ENCODE measurements at places on chromosomes 4 and X.
A peak's percentile ranks its signal among the peaks of the same experiment; 100 is the strongest.

DNA sequence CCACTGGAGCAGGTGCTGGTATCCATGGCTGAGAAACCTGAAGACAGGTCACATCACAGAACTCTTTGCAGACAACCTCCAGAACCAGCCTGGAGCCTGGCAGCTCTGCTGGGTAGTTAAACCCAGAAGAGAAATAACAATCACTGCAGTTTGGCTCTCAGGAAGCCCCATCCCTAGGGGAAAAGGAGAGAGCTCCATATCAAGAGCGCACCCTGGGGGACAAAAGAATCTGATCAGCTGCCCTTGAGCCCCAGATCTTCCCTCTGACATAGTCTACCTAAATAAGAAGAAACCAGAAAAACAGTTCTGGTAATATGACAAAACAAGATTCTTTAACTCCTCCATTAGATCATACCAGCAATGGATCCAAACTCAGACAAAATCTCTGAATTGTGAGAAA, 823.2 kb upstream of the FRG1 start:
- DNase-seq, result no peak

- DNase-seq, result peak; percentile 21
These were observed 24.0 kb upstream of the XIAP start for GRCh38 chrX:123835661-123836371.

DNA sequence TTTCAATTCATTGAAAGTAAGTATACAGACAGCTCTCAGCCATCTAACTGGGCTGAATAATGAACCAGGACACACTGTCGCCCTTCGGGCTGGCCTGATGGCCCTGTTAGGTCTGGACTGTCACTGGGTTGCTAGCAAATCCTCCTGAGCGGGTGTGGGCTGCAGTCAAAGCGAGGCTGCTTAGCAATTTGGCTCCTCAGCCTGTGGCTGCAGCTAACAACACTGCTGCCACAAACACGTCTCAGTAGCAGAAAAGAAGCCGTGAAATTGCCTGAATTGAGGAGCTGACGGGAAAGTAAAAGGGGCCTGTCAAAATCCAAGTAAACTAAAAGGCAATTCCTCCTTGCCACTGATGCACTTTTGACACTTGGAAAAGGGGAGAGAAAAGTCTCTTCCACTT, 72.8 kb downstream of the SMIM20 start:
- DNase-seq, result no peak

GRCh38 chr4:8105306-8106100, 53.1 kb downstream of the ABLIM2 start:
- DNase-seq, result no peak

- DNase-seq, result peak; percentile 8
These were observed 108.7 kb upstream of the ATP6AP2 start for GRCh38 chrX:40471965-40472648.
